ENCODE measurements at places on chromosomes 2 and 18. TPM values are rescaled to one million over a fixed set of nuclear protein-coding genes. Genes with fewer than 3 reads are reported as not detected.
A peak's percentile ranks its signal among the peaks of the same experiment; 100 is the strongest.

Gene DSG4
- not detected for total RNA-seq

DNA sequence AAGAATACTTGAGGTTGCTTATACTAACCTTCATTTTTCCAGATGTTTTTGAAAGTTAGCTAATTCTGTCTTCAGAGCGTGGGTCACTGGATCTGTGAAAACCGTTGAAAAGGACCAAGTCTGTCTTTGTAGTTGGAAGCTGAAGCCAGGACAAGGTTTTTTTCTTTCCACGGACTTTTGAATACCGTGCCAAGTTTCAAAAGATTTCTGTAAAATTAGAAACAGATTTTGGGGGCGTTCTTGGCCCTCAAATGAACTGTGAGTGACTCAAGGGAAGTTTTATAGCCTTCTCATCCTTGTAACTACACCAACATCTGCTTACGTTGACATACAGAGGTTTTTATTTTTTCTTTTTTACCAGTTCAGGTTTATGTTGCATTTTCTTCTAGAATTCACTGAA is at the start of gene FAP:
Gene FAP, minus strand, starts transcription at position 152 of the 400 bp plus-strand sequence. Its CDS starts 118 bp downstream, at position 34.
- peak; percentile 63 for DNase-seq

Gene EGR4
- total RNA-seq: not detected

Gene ATP8B1
- 155 TPM for total RNA-seq

- DNase-seq: no peak
These were observed 116.0 kb downstream of the GALR1 start for GRCh38 chr18:77365667-77366066.

DNA sequence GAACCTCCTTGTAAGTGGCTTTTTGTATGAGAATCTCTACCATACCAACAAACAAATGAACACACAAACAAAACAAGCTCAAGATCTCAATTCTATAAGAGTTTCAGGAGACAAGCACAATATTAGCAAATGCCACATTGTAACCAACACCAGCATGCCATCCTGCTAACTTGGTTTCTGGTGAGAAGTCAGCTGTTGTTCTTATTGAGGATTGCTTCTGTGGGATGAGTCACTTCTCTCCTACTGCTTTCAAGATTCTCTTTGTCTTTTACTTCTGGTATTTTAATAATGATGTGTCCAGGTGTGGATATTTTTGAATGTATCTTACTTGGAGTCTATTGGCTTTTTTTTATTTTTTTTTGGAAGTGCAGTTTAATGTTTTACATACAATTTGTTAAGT is 131.7 kb downstream of the BCL2L11 start:
- DNase-seq: no peak

- DNase-seq: no peak
These were observed 2.4 kb downstream of the TTN start for GRCh38 chr2:178804791-178805190.

DNA sequence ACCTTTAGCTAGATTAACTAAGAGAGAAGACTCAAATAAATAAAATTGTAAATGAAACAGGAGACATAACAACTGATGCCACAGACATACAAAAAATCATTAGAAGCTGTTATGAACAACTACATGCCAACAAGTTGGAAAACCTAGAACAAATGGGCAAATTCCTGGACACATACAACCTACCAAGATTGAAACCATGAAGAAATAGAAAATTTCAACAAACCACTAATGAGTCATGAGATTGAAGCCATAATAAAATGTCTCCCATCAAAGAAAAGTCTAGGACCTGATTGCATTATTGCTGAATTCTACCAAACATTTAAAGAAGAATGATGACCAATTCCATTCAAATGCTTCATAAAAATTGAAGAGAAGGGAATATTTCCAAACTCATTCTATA is 54.3 kb downstream of the ST3GAL5 start:
- DNase-seq: no peak

- no peak for DNase-seq
These were observed 433.6 kb downstream of the LPIN1 start for GRCh38 chr2:12180031-12180430.

GRCh38 chr2:234111523-234111922 is 61.0 kb downstream of the SPP2 start:
- DNase-seq: no peak

DNA sequence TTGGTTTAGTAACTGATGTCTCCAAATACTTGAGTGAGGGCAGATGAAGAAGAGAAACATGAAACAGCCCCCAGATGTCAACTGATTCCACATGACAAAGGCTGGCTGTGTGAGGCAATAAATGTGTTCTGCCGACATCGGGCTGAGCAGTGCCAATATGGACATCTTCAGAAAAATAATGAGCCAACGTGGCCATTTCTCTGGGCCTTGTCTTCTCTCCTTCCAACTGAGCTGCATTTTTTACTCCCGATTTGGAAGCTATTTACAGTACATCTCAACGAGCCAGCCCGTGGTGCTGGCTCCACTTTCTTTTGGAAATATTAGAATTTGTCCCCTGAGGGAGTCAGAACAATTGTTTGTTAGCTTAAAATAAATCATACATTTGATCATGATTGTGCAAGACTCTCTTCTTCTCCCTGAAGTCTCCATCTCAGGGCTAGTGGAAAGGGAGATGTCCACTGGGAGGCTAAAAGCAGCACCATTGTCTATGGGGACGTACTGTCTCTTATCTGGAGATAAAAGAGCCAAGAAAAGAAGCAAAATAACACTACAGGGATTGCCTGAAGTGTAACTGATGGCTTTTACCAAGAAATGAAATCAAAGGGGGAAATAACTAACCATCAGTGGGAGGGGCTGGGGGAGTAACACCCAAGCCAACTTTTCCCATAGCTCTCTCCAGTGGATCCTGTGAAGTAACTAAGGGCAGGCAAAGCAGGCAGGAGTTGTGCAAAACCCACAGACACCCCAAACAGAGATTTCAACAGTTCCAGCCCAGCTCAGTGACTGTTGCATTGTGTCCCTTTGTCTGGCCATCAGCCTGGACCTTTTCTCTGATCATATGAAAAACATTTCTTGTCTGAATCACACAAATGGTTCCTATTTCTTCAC is 114.8 kb downstream of the RDH14 start:
- DNase-seq: peak; percentile 65

Gene SPEG
- 72.8 TPM for total RNA-seq

Gene ALLC
- total RNA-seq: not detected

Gene GNLY
- total RNA-seq: not detected

Gene ZNF804A
- total RNA-seq: not detected

Gene CLEC4F
- not detected for total RNA-seq

DNA sequence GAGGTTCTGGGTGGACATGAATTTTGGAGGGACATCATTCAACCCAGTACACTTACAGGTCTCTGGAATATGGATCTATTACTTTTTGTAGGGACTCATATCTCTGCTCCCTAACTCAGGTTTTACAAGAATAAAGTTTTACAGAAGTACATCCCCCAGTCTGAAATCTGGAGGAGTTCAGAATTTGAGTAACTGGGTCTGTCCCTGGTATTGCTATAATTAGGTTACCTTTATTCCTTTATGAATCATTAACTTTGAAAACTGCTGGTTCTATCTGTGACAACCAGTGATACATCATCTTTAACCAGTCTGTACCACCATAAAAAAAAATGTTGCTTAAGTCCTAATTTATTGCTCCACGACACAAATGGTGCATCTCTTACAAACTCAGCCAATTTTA is 59.9 kb downstream of the INSIG2 start:
- no peak for DNase-seq

Gene AQP4
- 6.7 TPM for total RNA-seq

- DNase-seq: no peak
These were observed 131.5 kb downstream of the SOCS6 start for GRCh38 chr18:70420146-70420898.

GRCh38 chr2:204655101-204655500 is 109.8 kb downstream of the PARD3B start:
- DNase-seq: no peak

Data from stomach (tissue), 19 donors.